ENCODE measurements at places on chromosomes 2 and 18. TPM values are rescaled to one million over a fixed set of nuclear protein-coding genes. Genes with fewer than 3 reads are reported as not detected.

- no peaks in the 10 kb centered on the region for H3K36me3 ChIP-seq
- no peaks in the 10 kb centered on the region for H3K27me3 ChIP-seq
- H3K4me1 ChIP-seq: peaks cover 9% of the 10 kb centered on the region
- no peak overlapping the region for H3K4me3 ChIP-seq
- no peak for DNase-seq
- no peak overlapping the region for H3K27ac ChIP-seq
Observed at GRCh38 chr2:165891943-165892342, 61.6 kb downstream of the TTC21B start.

DNA sequence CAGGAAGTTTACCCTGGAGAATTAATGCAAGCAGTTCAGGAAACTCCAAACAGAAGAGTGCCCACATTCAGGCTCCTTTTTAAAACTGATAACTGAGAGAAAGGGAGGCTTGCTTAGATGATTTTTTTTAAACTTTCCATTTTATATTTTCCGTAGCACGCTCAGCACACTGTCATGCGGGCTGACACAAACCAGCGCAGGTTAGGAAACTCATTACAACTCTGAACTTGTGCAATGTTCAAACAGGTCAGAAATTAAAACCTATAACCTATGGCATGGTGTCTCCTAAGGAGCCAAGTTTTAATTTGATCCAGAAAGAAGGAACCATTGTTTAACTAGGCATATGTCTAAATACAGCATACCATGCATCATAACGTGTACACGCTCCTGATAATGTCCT lies 117.7 kb upstream of the SMIM21 start:
- H3K27me3 ChIP-seq: no peaks in the 10 kb centered on the region
- no peaks in the 10 kb centered on the region for H3K36me3 ChIP-seq
- H3K27ac ChIP-seq: no peak overlapping the region

GRCh38 chr2:1257334-1257733 lies 155.9 kb upstream of the TPO start:
- no peak overlapping the region for H3K27ac ChIP-seq
- no peaks in the 10 kb centered on the region for H3K4me1 ChIP-seq
- H3K27me3 ChIP-seq: no peaks in the 10 kb centered on the region
- DNase-seq: no peak
- H3K36me3 ChIP-seq: no peaks in the 10 kb centered on the region

DNA sequence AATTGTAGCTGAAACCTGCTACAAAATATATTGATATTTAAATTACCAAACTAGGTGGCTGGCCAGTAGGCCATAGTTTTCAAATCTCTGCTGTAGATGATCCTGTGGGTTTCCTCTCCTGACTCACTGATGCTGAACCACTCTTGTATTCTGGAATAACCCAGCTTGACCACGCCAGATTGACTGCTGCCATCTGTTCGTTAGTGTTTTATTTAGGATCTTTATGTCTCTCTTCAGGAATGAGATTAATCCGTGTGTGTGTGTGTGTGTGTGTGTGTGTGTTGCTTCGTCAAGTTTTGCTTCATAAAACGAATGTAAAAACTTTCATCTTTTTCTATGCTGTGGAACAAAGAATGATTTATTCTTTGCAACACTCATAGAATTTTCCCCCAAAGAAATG lies 187.1 kb downstream of the DYSF start:
- H3K4me3 ChIP-seq: no peak overlapping the region
- H3K36me3 ChIP-seq: no peaks in the 10 kb centered on the region
- no peak for DNase-seq
- no peaks in the 10 kb centered on the region for H3K4me1 ChIP-seq

GRCh38 chr18:25832001-25832604 lies 258.3 kb downstream of the SS18 start:
- peak; percentile 44 for DNase-seq
- no peaks in the 10 kb centered on the region for H3K4me1 ChIP-seq
- H3K27ac ChIP-seq: no peak overlapping the region

GRCh38 chr2:86274265-86274917 lies 63.0 kb downstream of the REEP1 start:
- H3K36me3 ChIP-seq: no peaks in the 10 kb centered on the region
- H3K4me3 ChIP-seq: no peak overlapping the region
- DNase-seq: no peak
- H3K27me3 ChIP-seq: no peaks in the 10 kb centered on the region
- peaks cover 24% of the 10 kb centered on the region for H3K4me1 ChIP-seq
- no peak overlapping the region for H3K27ac ChIP-seq

DNA sequence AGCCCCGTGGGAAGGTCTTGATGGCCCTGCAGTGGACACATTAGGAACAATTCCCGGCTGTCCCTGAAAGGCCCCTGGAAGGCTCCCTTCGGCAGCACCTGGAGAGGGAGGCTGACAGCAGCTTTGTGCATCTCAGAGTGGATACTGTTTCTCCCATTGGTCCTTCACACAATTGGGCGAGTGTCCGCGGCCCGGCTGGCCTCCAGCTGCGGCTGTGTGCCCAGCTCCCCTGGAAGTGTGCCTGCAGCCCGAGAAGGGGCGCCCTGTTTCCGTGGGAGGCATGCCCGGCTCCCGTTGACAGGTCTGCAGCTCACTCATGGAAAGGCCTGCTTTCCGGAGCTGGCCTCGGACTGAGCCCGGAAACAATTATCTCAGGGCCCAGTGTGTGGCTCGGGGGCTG lies 103.7 kb downstream of the LPIN1 start:
- H3K27ac ChIP-seq: no peak overlapping the region
- no peak for DNase-seq
- no peaks in the 10 kb centered on the region for H3K36me3 ChIP-seq
- H3K4me3 ChIP-seq: no peak overlapping the region
- H3K4me1 ChIP-seq: no peaks in the 10 kb centered on the region

- no peaks in the 10 kb centered on the region for H3K36me3 ChIP-seq
- no peaks in the 10 kb centered on the region for H3K27me3 ChIP-seq
- DNase-seq: no peak
- H3K27ac ChIP-seq: peak overlapping the region; percentile 9
Observed at GRCh38 chr2:113206251-113206650, 32.5 kb downstream of the PSD4 start.

DNA sequence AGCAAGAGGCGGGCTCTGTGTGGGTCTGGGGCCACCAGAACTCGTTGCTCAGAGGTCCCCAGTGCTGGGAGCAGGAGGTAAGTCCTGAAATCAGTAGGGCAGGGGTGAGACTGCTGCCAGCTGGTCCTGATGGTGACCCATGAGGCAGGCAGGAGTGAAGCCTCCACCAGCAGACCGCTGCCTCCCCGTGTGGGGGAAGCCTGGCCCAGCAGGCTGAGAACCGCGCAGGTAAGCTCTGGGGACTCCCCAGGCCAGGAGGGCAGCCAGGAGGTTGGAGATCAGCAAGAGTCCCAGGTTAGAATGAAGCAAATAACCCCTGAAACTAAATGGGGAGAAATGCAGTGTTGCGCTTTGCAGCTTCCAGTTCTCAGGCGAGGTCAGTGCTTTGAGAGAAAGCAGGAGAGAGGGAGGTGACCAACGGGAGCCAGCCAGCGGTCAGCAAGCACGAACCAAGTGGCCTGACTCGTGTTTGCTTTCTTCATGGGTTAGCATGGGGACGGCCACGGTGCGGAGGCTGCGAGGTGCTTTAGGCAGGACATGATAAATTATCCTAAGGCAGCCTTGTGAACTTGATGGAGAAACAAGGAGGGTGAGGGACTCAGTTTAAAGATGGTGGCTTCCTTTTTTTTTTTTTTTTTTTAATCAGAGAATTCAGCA lies 26.2 kb downstream of the INHBB start:
- no peak overlapping the region for H3K4me3 ChIP-seq
- 0 out of 2 replicates have a peak, but pooled peaks cover 3% of the 10 kb centered on the region for H3K4me1 ChIP-seq
- no peak overlapping the region for H3K27ac ChIP-seq

DNA sequence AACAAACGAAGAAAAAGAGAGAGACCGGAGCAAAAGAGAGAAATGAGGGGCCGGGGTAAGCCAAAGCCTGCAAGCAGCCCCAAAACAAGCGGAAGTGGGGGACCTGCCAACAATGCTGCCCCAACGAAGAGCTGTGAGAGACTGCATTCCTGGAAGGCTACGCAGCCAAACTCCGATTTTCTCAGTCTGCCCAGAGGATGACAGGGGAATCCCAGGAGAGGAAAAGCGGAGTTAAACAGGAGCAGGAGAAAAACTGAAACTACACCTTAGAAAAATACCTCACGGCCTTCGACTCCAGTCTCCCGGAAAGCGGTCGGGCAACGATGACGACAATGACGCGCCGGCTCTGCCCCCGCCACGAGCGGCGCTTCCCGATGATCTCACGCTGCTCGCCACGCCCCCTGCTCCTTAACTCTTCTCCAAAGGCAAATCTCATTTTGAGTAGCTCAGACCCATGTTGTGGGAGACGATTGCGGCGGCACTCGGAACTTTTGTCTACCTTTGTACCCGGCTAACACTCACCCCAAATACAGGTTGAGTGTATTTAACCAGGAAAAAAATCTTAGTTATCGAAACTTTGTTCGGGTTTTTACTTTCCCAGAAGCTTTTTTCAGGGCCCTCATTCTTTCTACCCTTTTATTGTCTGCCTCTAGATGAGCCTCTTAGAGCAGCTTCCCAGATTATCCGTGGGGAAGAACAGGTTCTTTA lies at the start of gene C1D:
C1D (minus strand) TSS at position 325 of the 708 bp plus-strand sequence. CDS start 15,694 bp downstream, outside the sequence.
- H3K27ac ChIP-seq: peak within 1 kb of the TSS; percentile 99
- peak; percentile 93 for DNase-seq
- H3K4me3 ChIP-seq: peak within 1 kb of the TSS; percentile 62

- DNase-seq: no peak
- H3K27me3 ChIP-seq: no peaks in the 10 kb centered on the region
- H3K27ac ChIP-seq: no peak overlapping the region
- H3K4me3 ChIP-seq: no peak overlapping the region
- H3K4me1 ChIP-seq: no peaks in the 10 kb centered on the region
Observed at GRCh38 chr2:66661253-66662173, 226.6 kb downstream of the MEIS1 start.

DNA sequence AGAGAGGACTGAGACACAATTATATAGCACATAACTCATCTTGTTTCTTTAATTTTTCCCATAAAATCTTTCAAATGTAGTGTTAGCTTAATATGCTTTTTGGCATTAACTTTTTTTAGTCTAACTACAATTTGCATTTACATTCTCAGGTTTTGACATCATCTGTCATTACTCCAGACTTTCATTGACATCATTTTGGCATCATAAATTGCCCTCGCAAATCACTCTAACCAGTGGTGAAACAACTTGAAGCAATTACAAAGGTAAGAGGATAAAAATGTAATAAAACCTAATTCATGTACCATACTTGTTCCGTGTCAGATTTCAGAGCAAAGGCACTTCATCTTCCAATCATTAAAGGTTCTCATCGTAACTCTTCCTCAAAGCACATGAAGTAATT lies 41.4 kb downstream of the RFX8 start:
- no peak overlapping the region for H3K27ac ChIP-seq
- H3K27me3 ChIP-seq: no peaks in the 10 kb centered on the region
- no peak for DNase-seq
- no peaks in the 10 kb centered on the region for H3K36me3 ChIP-seq
- H3K4me1 ChIP-seq: no peaks in the 10 kb centered on the region
- H3K4me3 ChIP-seq: no peak overlapping the region

GRCh38 chr2:81061016-81061415 lies 756.5 kb upstream of the LRRTM1 start:
- no peak overlapping the region for H3K4me3 ChIP-seq
- no peak for DNase-seq
- H3K4me1 ChIP-seq: no peaks in the 10 kb centered on the region
- H3K27ac ChIP-seq: no peak overlapping the region
- H3K36me3 ChIP-seq: no peaks in the 10 kb centered on the region

DNA sequence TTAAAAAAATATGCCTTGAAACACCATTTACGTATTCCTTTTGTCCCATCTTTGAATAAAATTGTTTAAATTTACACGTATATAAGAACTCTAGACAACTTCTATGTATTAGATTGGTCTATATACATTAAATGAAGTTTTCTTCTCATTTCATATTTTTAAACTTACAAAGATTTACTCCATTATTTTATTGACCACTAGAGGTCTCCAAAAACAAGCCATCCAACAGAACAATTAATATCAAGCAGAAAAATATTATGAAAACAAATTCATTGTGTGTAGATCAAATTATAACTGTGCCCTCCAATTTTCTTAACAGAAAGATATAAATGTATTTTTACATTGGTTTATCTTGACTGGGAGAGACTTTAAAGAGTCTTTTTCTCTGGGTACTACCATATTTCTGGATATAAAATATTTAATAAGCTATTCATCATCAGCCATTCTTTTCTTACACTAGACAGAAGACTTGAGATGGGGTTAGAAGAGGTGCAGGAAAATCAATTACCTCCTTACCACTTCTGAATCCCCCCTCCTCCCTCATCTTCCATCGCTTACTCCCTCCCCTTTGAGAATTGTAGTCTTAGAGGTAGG lies 66.5 kb downstream of the DPP4 start:
- no peak overlapping the region for H3K4me3 ChIP-seq
- no peak overlapping the region for H3K27ac ChIP-seq
- no peaks in the 10 kb centered on the region for H3K4me1 ChIP-seq
- DNase-seq: no peak
- peaks cover 6% of the 10 kb centered on the region for H3K36me3 ChIP-seq

DNA sequence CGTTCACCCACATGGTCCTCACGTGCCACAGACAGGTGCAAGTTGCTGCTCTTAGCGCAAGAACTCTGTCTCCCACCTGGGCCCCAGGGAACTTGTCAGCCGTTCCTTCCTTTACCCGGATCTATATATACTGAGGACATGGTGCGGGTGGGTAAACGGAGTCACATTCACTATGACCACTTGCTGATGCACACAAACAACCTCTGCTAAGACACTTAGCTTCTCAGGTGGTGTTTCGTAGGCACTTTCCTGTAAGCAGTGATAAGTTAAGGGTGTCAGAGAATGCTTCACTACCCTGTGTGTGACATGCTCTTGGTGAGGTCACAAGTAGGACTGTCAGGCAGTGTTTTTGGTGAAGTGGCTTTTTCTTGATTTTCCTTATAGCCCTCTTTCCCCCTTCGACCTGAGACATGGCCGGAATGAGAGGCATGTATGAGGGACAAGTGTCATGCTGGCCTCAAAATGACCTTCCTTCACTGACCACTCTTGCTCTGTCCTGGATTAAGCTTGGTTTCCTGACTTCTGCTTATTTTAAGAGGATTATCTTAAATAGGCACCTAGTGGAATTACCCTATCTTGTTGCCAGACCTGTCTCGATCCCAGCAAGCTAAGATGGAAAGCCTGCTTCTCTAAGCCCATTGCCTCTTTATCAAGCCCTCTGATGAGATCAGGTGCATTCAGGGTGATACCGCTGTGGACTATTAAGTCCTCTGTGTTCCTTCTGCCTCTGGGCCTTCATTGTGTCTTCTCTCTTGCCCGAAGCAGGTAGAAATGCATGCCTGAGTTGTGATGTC lies 97.1 kb upstream of the CELF4 start:
- H3K36me3 ChIP-seq: no peaks in the 10 kb centered on the region
- no peak overlapping the region for H3K4me3 ChIP-seq
- H3K4me1 ChIP-seq: no peaks in the 10 kb centered on the region

- H3K27ac ChIP-seq: no peak overlapping the region
- peak; percentile 28 for DNase-seq
- no peaks in the 10 kb centered on the region for H3K27me3 ChIP-seq
- no peaks in the 10 kb centered on the region for H3K4me1 ChIP-seq
- no peaks in the 10 kb centered on the region for H3K36me3 ChIP-seq
Observed at GRCh38 chr2:67476809-67477790, 80.0 kb downstream of the ETAA1 start.

The IL36B gene
- not detected for total RNA-seq

The FARP2 gene
- total RNA-seq: 37.2 TPM

The SERPINB13 gene
- not detected for total RNA-seq

Data from Caco-2 (cell line).